Occipital lobe (tissue), 3 donors: ENCODE measurements at places on chromosomes 6 and 20. TPM values are rescaled to one million over a fixed set of nuclear protein-coding genes. Genes with fewer than 3 reads are reported as not detected.

CST7 gene
- 0.31 TPM for total RNA-seq

LY6G6D gene
- not detected for total RNA-seq

EPPIN gene
- not detected for total RNA-seq

LAMA5 gene
- total RNA-seq: 11.2 TPM

PRPH2 gene
- 5.0 TPM for total RNA-seq

OR2B6 gene
- total RNA-seq: not detected

NRN1 gene
- 17.9 TPM for total RNA-seq

DUSP15 gene
- 3.0 TPM for total RNA-seq

GRIK2 gene
- total RNA-seq: 82.7 TPM

SLC22A3 gene
- 3.7 TPM for total RNA-seq

SDC4 gene
- 1.9 TPM for total RNA-seq

CFB gene
- total RNA-seq: 0.62 TPM

CBLN4 gene
- 1.9 TPM for total RNA-seq

HAO1 gene
- not detected for total RNA-seq

LKAAEAR1 gene
- total RNA-seq: 0.78 TPM

TUBB2B gene
- 4,324 TPM for total RNA-seq

SNX9 gene
- 19.2 TPM for total RNA-seq

TTI1 gene
- 28.1 TPM for total RNA-seq

CAP2 gene
- 33.7 TPM for total RNA-seq

CENPQ gene
- total RNA-seq: 5.6 TPM

TOX2 gene
- 0.31 TPM for total RNA-seq

BPIFB1 gene
- not detected for total RNA-seq

SLC44A4 gene
- total RNA-seq: not detected

CNBD2 gene
- 5.5 TPM for total RNA-seq

DEFB121 gene
- not detected for total RNA-seq

FANCE gene
- 9.5 TPM for total RNA-seq

RNGTT gene
- 87.2 TPM for total RNA-seq

RFX6 gene
- not detected for total RNA-seq

RAD21L1 gene
- not detected for total RNA-seq

ZNF831 gene
- under 0.01 TPM for total RNA-seq

CST2 gene
- not detected for total RNA-seq

PLG gene
- 0.62 TPM for total RNA-seq

SLC17A3 gene
- total RNA-seq: not detected

BACH2 gene
- total RNA-seq: 65.4 TPM
